CD4-positive, alpha-beta memory T cell (primary cell): ENCODE measurements at places on chromosomes 1 and 21. TPM values are rescaled to one million over a fixed set of nuclear protein-coding genes. Genes with fewer than 3 reads are reported as not detected.

The SELENOF gene
- polyA plus RNA-seq: 392 TPM

The NOS1AP gene
- polyA plus RNA-seq: not detected

- no peak overlapping the region for H3K27ac ChIP-seq
- no peaks in the 10 kb centered on the region for H3K27me3 ChIP-seq
- no peak for DNase-seq
Measured at GRCh38 chr1:211908453-211908852, 77.9 kb upstream of the LPGAT1 start.

The SYNC gene
- not detected for polyA plus RNA-seq

DNA sequence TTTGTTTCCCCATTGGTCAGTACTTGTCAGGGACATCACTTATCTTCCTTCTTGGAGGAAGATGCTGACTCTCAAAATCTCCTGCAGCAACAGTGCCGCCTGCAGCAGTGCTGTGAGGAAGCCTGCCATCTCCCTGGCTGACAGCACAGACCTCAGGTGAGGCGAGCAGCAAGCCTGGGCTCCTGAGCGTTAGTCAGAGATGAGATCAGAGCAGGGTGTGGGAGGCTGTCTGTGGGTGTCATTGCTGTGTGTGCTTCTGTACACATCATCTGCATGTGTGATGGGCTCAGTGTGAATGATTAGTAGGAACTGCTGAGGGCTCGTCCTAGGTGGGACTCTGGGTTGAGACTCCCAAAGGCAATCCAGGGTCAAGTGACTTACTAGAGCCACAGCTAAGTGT, 6.1 kb downstream of the STRIP1 start:
- no peak overlapping the region for H3K27ac ChIP-seq
- H3K4me3 ChIP-seq: no peak overlapping the region
- no peak for DNase-seq
- H3K27me3 ChIP-seq: no peaks in the 10 kb centered on the region
- H3K4me1 ChIP-seq: peaks cover 12% of the 10 kb centered on the region
- peaks cover 76% of the 10 kb centered on the region for H3K36me3 ChIP-seq

DNA sequence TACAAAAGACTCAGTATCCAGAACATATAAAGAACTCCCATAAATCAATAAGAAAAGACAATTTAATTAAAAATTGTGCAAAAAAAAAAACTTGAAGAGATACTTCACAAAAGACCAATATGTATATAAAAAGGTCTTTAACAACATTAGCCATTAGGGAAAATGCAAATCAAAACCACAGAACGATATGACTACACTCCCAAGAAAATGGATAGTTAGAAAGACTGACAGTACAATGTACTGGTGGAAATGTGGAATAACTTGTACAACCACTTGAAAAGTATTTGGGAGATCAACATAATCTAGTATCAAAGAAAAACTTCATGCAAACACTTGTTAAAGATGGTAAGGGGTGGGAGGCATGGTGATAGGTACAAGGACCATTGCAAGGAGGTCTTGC, 3.9 kb upstream of the CLCA1 start:
- H3K27me3 ChIP-seq: no peaks in the 10 kb centered on the region
- no peaks in the 10 kb centered on the region for H3K4me1 ChIP-seq
- no peaks in the 10 kb centered on the region for H3K36me3 ChIP-seq
- no peak for DNase-seq
- H3K4me3 ChIP-seq: no peak overlapping the region
- no peak overlapping the region for H3K27ac ChIP-seq

The CFAP107 gene
- not detected for polyA plus RNA-seq

GRCh38 chr1:4395676-4396075, 258.7 kb upstream of the AJAP1 start:
- no peaks in the 10 kb centered on the region for H3K4me1 ChIP-seq
- no peak for DNase-seq
- H3K4me3 ChIP-seq: no peak overlapping the region
- no peak overlapping the region for H3K27ac ChIP-seq

The OLFML2B gene
- not detected for polyA plus RNA-seq

The MYOM3 gene
- not detected for polyA plus RNA-seq

- no peaks in the 10 kb centered on the region for H3K27me3 ChIP-seq
- H3K27ac ChIP-seq: no peak overlapping the region
- no peak for DNase-seq
- H3K4me1 ChIP-seq: no peaks in the 10 kb centered on the region
Measured at GRCh38 chr1:164926107-164926506, 367.1 kb downstream of the PBX1 start.

DNA sequence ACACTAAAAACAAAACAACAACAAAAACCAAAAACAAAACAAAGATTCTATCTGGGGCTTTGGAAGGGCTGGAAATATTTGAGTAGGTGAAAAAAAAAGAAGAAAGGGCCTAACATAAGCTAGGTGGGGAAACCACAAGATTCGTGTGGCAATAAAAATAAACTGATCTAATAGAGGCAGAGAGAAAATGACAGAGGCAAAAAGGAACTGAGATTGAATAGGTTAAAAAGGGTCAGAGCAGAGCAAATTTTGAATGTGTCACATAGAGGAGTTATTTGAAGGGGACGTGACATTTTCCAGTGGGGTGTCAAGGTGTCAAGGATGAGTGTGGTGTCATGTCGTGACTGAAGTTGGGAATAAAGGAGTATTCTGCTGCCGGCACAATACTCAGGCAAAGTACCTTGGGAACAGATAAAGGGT, 65.2 kb upstream of the RALGPS2 start:
- H3K36me3 ChIP-seq: no peaks in the 10 kb centered on the region
- H3K27ac ChIP-seq: no peak overlapping the region
- H3K27me3 ChIP-seq: no peaks in the 10 kb centered on the region
- DNase-seq: no peak
- no peaks in the 10 kb centered on the region for H3K4me1 ChIP-seq
- no peak overlapping the region for H3K4me3 ChIP-seq

GRCh38 chr1:200154069-200154767, 126.7 kb downstream of the NR5A2 start:
- no peaks in the 10 kb centered on the region for H3K36me3 ChIP-seq
- H3K27me3 ChIP-seq: no peaks in the 10 kb centered on the region
- peak; percentile 50 for DNase-seq
- H3K4me1 ChIP-seq: peaks cover 36% of the 10 kb centered on the region
- peak overlapping the region; percentile 55 for H3K27ac ChIP-seq

DNA sequence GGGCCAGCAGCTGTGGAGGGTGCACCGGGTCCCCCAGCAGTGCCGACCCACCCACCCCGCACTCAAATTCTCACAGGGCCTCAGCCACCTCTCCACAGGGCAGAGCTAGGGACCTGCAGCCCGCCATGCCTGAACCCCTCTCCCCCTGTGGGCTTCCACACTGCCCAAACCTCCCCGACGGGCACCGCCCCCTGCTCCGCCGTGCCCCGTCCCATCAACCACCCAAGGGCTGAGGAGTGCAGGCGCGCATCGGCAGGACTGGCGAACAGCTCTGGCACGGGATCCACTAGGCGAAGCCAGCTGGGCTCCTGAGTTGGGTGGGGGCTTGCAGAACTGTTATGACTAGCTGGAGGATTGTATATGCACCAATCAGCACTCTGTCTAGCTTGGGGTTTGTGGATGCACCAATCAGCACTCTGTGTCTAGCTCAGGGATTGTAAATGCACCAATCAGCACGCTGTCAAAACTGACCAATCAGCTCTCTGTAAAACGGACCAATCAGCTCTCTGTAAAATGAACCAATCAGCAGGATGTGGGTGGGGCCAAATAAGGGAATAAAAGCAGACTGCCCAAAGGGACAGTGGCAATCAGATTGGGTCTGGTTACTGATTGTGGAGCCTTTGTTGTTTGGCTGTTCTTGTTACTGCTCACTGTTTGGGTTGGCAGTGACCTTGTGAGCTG, 12.4 kb upstream of the RCAN3 start:
- DNase-seq: no peak
- H3K27ac ChIP-seq: no peak overlapping the region
- no peak overlapping the region for H3K4me3 ChIP-seq
- no peaks in the 10 kb centered on the region for H3K27me3 ChIP-seq

The NCSTN gene
- polyA plus RNA-seq: 68.1 TPM

DNA sequence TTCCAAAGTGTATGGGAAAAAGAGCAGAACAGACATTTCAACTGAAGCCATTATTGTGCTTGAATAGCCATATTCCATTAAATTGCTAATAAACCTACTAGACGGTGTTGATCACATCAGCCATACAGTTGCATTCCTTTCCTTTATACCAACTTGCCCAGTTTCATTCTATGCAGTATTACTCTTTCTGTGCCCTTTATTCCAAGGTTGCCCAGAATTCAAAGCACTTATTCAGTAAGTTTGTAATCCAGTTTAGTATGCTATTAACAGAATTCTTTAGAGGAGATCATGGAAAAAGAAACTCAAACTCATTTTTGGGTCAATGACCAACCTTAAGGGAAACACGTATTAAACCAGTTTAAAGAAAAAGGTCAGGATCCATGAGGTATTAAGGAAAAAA, 89.5 kb downstream of the DDAH1 start:
- H3K4me3 ChIP-seq: no peak overlapping the region
- no peak overlapping the region for H3K27ac ChIP-seq
- no peaks in the 10 kb centered on the region for H3K27me3 ChIP-seq

The MXRA8 gene
- polyA plus RNA-seq: not detected

DNA sequence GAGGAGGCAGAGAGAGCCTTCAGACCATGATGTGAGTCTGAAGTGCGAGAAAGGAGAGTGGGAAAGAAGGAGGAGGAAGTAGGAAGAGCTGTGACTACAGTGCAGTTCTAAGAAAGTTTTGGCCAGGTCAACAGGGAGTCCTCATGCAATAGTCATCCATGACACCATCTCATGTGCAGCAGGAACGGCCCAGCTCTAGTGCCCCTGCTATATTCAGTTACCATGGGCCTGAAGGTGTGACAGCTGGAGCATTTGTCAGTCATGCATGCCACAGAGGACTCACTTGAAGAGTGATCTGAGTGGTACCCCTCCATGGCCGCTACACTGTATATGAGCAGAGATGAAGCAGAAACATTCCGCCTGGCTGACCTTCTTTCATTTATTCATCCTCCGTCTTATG, 77.9 kb downstream of the OMA1 start:
- H3K27me3 ChIP-seq: no peaks in the 10 kb centered on the region
- H3K27ac ChIP-seq: no peak overlapping the region
- H3K36me3 ChIP-seq: no peaks in the 10 kb centered on the region
- no peaks in the 10 kb centered on the region for H3K4me1 ChIP-seq

The RHOU gene
- polyA plus RNA-seq: 0.62 TPM

DNA sequence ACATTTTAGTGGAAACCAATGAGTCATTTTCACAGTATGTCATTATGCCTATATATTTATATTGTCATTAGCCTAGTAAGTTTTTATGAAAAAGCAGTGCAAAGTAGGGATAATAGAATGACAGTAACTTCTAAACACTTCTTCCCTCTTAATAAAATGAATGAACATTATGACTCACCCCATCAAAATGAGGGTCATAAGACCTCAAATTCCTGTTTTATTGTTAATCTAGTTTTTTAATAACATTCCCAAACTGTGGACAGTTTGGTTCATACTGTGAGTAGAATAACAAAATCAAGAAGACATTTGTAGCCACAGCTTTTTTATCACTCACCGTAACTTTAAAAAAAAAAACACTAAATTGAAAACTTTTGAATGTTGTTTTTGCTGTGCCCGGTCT, 160.5 kb downstream of the LRRC40 start:
- no peak overlapping the region for H3K4me3 ChIP-seq
- no peaks in the 10 kb centered on the region for H3K27me3 ChIP-seq
- no peak overlapping the region for H3K27ac ChIP-seq
- H3K36me3 ChIP-seq: no peaks in the 10 kb centered on the region
- no peaks in the 10 kb centered on the region for H3K4me1 ChIP-seq
- DNase-seq: no peak

The OR2G3 gene
- polyA plus RNA-seq: not detected

- H3K27ac ChIP-seq: no peak overlapping the region
- no peak overlapping the region for H3K4me3 ChIP-seq
- no peaks in the 10 kb centered on the region for H3K36me3 ChIP-seq
- no peaks in the 10 kb centered on the region for H3K27me3 ChIP-seq
- no peak for DNase-seq
Measured at GRCh38 chr1:227841096-227841495, 25.6 kb downstream of the PRSS38 start.

The PPIAL4G gene
- polyA plus RNA-seq: not detected

GRCh38 chr1:43953361-43953760, 6.6 kb downstream of the IPO13 start:
- no peaks in the 10 kb centered on the region for H3K36me3 ChIP-seq
- H3K27ac ChIP-seq: no peak overlapping the region
- no peak overlapping the region for H3K4me3 ChIP-seq
- H3K4me1 ChIP-seq: peaks cover 2% of the 10 kb centered on the region
- no peaks in the 10 kb centered on the region for H3K27me3 ChIP-seq
- DNase-seq: no peak

- H3K4me1 ChIP-seq: no peaks in the 10 kb centered on the region
- H3K36me3 ChIP-seq: no peaks in the 10 kb centered on the region
- DNase-seq: no peak
Measured at GRCh38 chr1:67313934-67314671, 6.4 kb downstream of the IL12RB2 start.

The CRYBG2 gene
- 3.8 TPM for polyA plus RNA-seq

- no peak for DNase-seq
- no peak overlapping the region for H3K27ac ChIP-seq
- H3K4me3 ChIP-seq: no peak overlapping the region
- no peaks in the 10 kb centered on the region for H3K4me1 ChIP-seq
- H3K36me3 ChIP-seq: no peaks in the 10 kb centered on the region
Measured at GRCh38 chr1:201810466-201811216, 18.3 kb upstream of the IPO9 start.

The TRIM67 gene
- not detected for polyA plus RNA-seq

The MPZ gene
- 0.14 TPM for polyA plus RNA-seq

The ABCD3 gene
- polyA plus RNA-seq: 24.2 TPM

DNA sequence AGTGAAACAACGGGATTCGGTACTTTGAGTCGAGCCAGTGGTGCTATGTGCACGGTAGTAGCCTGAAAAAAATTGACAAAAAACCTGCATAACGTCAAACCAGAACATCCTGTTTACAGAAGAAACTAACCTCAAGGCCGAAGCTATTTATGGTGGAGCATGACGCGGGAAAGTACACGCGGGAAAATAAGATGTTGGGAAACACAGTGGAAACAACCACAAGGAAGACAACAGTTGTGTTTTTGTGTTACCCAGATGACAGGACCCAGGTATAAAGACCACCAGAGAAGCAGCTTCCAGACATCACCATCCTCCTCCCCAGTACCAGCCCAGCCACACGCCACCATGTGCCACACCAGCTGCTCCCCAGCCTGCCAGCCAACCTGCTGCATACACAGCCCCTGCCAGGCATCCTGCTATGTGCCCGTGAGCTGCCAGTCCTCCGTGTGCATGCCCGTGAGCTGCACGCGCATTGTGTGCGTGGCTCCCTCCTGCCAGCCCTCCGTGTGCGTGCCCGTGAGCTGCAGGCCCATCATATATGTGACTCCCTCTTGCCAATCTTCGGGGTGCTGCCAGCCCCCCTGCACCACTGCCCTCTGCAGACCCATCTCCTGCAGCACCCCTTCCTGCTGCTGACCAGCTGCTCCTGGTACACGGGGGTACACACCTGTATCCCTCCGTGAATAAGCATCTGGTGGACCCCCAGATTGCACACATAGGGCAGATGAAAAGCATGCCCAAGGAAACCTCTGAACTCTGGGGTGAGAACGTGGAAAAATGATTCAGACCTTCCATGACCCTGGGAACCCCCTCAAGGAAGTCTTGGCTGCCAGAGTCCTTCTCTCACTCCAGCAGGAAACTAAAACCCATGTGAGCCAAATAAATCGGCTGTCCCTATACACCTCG, at the start of gene KRTAP12-3:
TSS of gene KRTAP12-3 (plus strand) at position 298 of the 906 bp plus-strand sequence. CDS start at position 346, 48 bp downstream.
- peak within 1 kb of the TSS; percentile 32 for H3K4me3 ChIP-seq
- peak within 1 kb of the TSS; percentile 64 for H3K27ac ChIP-seq
- peaks cover 68% of the 10 kb centered on the region for H3K4me1 ChIP-seq
